Memory B cell (primary cell): ENCODE measurements at places on chromosomes 12 and 14.

- DNase-seq, result no peak
- H3K4me1 ChIP-seq, result peaks cover 22% of the 10 kb centered on the region
- H3K27ac ChIP-seq, result peak overlapping the region; percentile 6
- H3K4me3 ChIP-seq, result peak overlapping the region; percentile 88
- peaks cover 1% of the 10 kb centered on the region for H3K36me3 ChIP-seq
Measured at GRCh38 chr12:94874518-94875302, 128.8 kb downstream of the NDUFA12 start.

DNA sequence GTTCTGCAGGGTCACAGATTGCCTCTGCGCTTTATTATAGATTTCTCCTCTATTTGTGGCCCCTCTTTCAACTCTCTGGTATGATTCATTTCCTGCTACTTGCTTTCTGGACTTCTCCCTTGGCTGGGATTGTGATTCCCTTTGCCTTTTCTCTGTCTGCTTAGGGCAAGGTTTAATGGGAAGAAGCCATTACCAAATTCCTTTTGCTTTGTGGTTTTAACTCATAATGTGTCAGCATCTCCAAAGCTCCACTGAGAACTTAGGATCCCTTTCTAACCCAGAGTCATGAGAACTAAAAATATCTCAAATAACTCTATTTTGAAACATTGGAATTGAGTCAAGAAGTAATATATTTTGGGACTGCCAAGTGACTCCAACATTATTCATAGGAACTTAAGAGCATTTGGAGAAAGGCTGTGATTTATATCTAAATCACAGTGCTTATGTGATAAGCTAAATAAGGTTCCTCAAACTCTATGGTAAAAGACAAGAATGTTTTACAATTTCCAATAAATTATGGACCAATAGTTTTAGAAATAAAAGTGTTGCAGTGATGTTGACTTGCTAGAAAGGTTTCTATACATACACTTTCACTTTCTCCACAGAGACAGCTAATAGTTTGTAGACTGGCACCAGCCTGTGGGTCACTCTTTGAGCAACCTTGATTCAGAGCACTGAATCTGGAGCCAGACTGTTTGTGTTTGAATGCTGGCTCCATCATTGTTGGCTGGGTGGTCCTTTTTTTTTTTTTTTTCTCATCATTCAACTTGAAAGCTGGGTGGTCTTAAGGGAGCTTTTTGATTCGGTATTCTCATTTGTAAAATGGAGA, 93.9 kb downstream of the DACT1 start:
- no peak overlapping the region for H3K27ac ChIP-seq
- no peak for DNase-seq
- peaks cover 10% of the 10 kb centered on the region for H3K27me3 ChIP-seq
- H3K36me3 ChIP-seq, result no peaks in the 10 kb centered on the region
- no peaks in the 10 kb centered on the region for H3K4me1 ChIP-seq
- H3K4me3 ChIP-seq, result no peak overlapping the region

GRCh38 chr14:50718949-50719348, 50.8 kb upstream of the SAV1 start:
- peaks cover 12% of the 10 kb centered on the region for H3K36me3 ChIP-seq
- peak overlapping the region; percentile 35 for H3K27ac ChIP-seq
- H3K4me1 ChIP-seq, result no peaks in the 10 kb centered on the region
- no peaks in the 10 kb centered on the region for H3K27me3 ChIP-seq

DNA sequence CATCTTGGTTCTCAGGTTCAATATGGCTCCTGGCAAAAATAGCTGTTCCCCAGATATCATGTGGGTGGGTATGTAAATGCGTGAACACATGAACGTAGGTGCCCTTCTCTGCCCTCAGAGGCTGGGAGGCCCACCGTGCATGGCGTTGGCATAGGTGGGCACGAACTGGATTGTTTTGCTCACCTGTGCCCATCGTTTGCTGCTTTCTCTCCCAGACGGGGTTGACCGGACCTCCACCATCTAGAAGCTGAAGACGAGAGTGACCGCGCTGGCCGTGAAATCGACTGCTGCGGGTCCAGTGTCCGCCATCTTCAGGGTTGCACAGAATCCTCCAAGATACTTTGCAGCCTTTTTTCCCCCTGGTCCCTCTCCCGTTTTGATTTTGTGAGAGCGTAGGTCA, 113.9 kb downstream of the GCH1 start:
- no peak overlapping the region for H3K27ac ChIP-seq
- H3K27me3 ChIP-seq, result no peaks in the 10 kb centered on the region
- no peak overlapping the region for H3K4me3 ChIP-seq
- H3K36me3 ChIP-seq, result peaks cover 30% of the 10 kb centered on the region

- H3K4me1 ChIP-seq, result no peaks in the 10 kb centered on the region
- DNase-seq, result no peak
- no peaks in the 10 kb centered on the region for H3K36me3 ChIP-seq
- no peak overlapping the region for H3K4me3 ChIP-seq
- H3K27ac ChIP-seq, result no peak overlapping the region
Measured at GRCh38 chr14:104307627-104308401, 169.4 kb downstream of the KIF26A start.

GRCh38 chr12:76591476-76591875, 31.9 kb upstream of the OSBPL8 start:
- H3K27ac ChIP-seq, result no peak overlapping the region
- H3K4me3 ChIP-seq, result no peak overlapping the region
- H3K36me3 ChIP-seq, result no peaks in the 10 kb centered on the region
- DNase-seq, result no peak
- no peaks in the 10 kb centered on the region for H3K4me1 ChIP-seq

- H3K27me3 ChIP-seq, result no peaks in the 10 kb centered on the region
- peaks cover 15% of the 10 kb centered on the region for H3K36me3 ChIP-seq
- DNase-seq, result no peak
- no peaks in the 10 kb centered on the region for H3K4me1 ChIP-seq
- H3K4me3 ChIP-seq, result no peak overlapping the region
Measured at GRCh38 chr12:95304673-95305198, 87.1 kb downstream of the VEZT start.

GRCh38 chr12:95412482-95413311, 61.3 kb upstream of the METAP2 start:
- H3K27ac ChIP-seq, result no peak overlapping the region
- no peaks in the 10 kb centered on the region for H3K36me3 ChIP-seq
- H3K27me3 ChIP-seq, result peaks cover 3% of the 10 kb centered on the region
- H3K4me3 ChIP-seq, result no peak overlapping the region
- no peak for DNase-seq

- H3K27ac ChIP-seq, result no peak overlapping the region
- peaks cover 2% of the 10 kb centered on the region for H3K4me1 ChIP-seq
- DNase-seq, result no peak
- peaks cover 3% of the 10 kb centered on the region for H3K36me3 ChIP-seq
Measured at GRCh38 chr12:89185181-89185580, 167.1 kb downstream of the DUSP6 start.

DNA sequence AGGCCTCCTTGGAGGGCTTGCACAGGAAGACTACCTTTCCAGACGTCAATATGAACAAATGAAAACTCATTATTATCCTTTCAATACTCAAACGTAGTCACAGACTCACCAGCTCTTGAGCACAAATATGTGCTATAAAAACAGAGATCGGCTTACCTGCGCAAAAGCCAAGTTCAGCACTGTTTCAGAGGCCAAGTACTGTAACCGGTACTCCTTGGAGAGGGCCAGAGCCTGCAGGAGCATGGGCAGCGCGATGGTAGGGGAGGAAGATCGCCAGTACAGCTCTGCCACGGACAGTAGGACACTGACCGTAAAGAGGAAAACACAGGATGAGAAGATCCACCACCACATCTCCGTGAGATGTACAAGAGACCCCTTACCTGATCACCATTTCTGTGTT, 21.6 kb upstream of the CAMKK2 start:
- H3K27ac ChIP-seq, result no peak overlapping the region
- no peak for DNase-seq
- no peak overlapping the region for H3K4me3 ChIP-seq
- no peaks in the 10 kb centered on the region for H3K27me3 ChIP-seq
- no peaks in the 10 kb centered on the region for H3K4me1 ChIP-seq

DNA sequence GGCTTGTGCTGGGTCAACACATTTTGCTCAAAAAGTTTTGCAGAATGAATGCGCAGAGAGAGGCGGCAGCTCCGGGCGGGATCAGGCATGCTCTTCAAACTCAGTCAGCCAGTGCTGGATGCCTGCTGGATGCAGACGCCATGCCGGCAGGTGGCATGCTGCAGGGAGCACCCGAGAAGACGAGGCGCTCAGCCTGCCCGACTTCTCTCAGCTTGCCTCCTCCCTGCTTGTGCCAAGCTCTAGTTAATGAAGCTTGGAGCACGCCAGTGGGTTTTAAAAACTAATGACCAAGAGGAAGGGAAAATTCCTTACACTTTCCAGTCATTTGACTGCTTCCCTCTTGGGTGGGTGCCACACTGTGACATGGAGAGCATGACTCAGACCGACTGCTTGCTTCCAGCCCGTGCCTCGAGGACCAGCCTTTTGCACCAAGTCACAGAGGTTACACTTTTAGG, 39.8 kb downstream of the SLC24A4 start:
- no peaks in the 10 kb centered on the region for H3K36me3 ChIP-seq
- no peak overlapping the region for H3K4me3 ChIP-seq
- peaks cover 2% of the 10 kb centered on the region for H3K4me1 ChIP-seq
- peaks cover 19% of the 10 kb centered on the region for H3K27me3 ChIP-seq
- no peak overlapping the region for H3K27ac ChIP-seq
